Stimulated activated CD4-positive, alpha-beta T cell treated with anti-CD3 and anti-CD28 coated beads, TNF-alpha, amount 100 ng/mL, for 4 hours (primary cell): ENCODE measurements at places on chromosomes 1 and 21.

- DNase-seq: no peak
Measured at GRCh38 chr1:116844775-116845174, 64.9 kb upstream of the PTGFRN start.

GRCh38 chr1:229841230-229841629 is 215.2 kb downstream of the URB2 start:
- DNase-seq: no peak

DNA sequence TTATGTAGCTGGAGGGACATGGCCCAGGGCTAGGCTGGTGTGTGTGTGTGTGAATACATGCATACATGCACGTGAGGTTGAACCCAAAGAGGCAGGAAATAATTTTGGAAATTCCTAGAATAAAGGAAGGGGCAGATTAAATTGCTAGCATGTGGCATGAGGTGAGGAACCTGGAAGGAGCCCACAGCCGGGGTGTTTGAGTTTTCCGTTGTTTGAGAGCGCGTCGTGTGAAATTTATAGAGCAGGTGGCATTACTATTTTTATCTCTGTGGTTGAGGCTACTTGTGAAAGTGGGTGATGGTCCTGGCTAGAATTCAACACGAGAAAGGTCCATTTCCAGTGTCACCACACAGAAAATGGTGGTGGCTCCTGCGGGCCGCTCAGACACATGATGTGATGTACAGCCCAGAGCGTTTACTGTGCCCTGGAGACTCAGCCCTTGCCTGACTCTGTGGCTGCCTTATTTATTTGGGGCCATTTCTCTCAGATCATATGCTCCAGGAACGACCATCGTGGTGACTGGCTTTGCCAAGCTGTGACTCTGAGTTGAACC is 48.0 kb downstream of the BACE2 start:
- no peak for DNase-seq

DNA sequence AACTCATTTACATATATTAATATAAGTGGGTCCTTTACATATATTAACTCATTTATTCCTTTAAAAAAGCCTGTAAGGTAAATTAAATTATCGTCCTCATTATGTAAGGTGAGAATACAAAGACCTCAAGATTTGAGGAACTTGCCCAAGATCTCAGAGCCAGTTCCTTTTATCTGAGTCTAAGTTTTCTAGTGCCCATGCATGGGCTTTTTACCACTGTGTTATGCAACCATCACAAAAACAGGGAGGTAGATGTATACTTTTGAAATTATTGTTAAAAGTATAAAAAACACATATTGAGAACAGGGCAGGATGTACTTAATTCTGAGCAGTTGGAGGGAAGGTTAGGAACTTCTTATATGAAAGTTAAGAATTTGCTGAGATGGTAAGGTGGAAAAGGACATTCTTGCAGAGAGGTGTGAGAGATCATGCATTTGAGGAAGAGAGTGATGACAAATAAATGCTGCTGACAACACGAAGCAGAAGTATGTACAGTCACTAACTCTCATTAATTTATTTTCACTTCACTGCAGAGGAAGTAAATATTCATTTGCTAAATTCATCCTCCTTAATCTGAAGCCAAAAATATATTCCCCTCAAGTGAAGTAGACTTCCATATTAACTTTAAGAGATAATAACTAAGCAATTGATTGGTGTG is 28.9 kb upstream of the LYPLAL1 start:
- DNase-seq: no peak

GRCh38 chr1:223617323-223618070 is 48.0 kb downstream of the CAPN8 start:
- DNase-seq: no peak

GRCh38 chr1:218748071-218748470 is 402.9 kb downstream of the TGFB2 start:
- no peak for DNase-seq

GRCh38 chr21:15645830-15646229 is 84.0 kb upstream of the USP25 start:
- DNase-seq: no peak

DNA sequence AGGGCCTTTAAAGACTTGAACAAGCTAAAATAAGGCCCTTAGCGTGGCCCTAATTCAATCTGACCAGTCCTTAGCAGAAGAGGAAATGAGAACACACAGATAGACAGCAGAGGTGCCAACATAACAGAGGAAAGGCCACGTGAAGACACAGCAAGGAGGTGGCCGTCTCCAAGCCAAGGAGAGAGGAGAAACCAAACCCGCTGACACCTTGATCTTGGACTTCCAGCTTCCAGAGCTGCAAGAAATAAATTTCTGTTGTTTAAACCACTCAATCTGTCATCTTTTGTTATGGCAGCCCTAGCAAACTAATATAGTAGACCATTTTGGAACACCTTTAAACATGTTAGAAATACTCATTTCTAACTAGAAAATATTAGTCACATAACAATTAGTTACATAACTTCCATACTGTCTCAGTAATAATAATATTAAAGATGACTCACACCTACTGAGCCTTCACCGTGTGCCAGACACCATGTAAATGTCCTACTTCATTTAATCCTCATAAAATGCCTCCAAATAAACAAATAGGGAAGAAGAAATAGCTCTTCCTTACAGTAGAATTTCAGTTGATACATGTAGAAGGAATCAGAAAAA is 47.9 kb downstream of the S1PR1 start:
- no peak for DNase-seq

- no peak for DNase-seq
Measured at GRCh38 chr1:245153552-245154428, 995 bp upstream of the KIF26B start.

- DNase-seq: no peak
Measured at GRCh38 chr1:155080312-155081228, 1.9 kb downstream of the EFNA3 start.

DNA sequence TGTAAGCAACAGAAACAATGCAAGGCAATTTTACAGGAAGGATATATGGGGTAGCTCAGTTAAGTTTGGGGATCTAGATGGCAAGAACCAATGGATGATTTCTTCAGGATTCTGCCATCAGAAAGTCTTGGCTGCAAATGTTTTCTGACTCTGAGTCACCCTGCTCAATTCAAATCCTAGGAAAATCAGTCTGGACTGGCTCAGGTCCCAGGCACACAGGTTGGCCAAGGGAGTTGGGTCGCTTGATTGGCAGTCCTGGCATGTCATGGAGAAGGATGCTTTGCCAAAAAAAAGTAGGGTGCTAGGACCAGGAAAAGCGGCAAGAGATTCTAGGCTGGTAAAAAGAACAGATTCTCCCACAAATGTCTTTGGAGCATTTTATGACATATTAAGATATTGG is 28.9 kb upstream of the S1PR1 start:
- no peak for DNase-seq

- no peak for DNase-seq
Measured at GRCh38 chr1:29709704-29710280, 473.5 kb downstream of the PTPRU start.

GRCh38 chr1:25654109-25654660 is 37.6 kb downstream of the MAN1C1 start:
- DNase-seq: no peak

DNA sequence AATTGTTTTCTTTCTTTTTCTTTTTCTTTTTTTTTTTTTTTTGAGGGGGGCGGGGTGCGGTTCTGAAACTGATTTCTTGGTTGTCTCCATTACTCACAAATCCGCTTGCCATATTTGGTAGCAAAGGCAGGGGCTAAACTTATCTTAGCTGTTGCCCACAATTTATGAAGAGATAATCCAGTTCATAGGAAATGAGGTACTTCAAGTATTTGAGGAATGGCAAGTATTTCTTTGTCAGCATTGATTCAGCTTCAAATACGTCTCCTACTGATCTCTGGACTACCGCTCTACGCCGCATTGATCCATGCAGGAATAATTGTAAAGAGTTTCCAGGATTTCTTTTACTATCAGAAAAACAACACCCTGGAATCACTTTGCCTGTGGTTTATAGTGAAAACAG is 289.2 kb upstream of the DPYD start:
- DNase-seq: no peak

DNA sequence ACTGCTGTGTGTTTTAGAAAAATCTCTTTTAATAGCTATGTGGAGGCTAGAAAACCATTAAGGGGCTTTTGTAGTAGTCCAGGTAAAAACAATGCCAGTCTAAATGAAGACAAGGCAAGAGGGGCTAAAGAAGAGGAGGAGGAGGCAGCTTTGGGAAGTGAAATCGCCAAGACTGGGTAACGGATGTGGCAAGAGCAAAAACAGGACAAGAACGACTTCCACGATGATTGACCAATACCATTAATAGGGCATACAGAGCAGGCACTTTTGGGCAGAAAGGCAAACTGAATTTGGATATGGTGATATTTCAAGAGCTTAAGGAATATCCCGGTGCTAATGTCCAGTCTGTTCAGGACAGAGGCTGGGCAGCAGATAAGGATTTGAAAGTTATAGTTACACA is 22.0 kb downstream of the COA6 start:
- no peak for DNase-seq

GRCh38 chr1:108747898-108748297 is 1.4 kb downstream of the STXBP3 start:
- DNase-seq: no peak

- no peak for DNase-seq
Measured at GRCh38 chr1:224828691-224829090, 100.8 kb upstream of the DNAH14 start.

- no peak for DNase-seq
Measured at GRCh38 chr1:185739967-185740366, 5.8 kb downstream of the HMCN1 start.

DNA sequence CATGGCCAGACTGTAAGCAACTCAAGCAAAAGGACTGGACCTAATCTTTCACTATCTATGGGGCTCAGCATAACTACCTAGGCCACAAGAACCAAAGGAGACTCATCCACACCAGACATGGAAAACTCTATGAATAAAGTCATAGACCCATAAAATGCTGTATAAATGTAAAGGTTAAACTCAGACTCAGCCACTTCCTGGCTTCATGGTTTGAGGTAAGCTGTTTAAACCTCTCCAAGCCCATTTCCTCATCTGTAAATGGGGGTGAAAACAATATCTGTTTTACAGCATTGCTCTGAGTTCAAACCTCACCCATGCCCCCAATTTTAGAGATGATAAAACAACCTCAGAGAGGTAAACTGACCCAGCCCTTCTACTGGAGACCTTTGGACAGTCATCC is 4.0 kb upstream of the SMIM12 start:
- no peak for DNase-seq

GRCh38 chr1:8408151-8408839 is 90.4 kb downstream of the SLC45A1 start:
- DNase-seq: no peak

DNA sequence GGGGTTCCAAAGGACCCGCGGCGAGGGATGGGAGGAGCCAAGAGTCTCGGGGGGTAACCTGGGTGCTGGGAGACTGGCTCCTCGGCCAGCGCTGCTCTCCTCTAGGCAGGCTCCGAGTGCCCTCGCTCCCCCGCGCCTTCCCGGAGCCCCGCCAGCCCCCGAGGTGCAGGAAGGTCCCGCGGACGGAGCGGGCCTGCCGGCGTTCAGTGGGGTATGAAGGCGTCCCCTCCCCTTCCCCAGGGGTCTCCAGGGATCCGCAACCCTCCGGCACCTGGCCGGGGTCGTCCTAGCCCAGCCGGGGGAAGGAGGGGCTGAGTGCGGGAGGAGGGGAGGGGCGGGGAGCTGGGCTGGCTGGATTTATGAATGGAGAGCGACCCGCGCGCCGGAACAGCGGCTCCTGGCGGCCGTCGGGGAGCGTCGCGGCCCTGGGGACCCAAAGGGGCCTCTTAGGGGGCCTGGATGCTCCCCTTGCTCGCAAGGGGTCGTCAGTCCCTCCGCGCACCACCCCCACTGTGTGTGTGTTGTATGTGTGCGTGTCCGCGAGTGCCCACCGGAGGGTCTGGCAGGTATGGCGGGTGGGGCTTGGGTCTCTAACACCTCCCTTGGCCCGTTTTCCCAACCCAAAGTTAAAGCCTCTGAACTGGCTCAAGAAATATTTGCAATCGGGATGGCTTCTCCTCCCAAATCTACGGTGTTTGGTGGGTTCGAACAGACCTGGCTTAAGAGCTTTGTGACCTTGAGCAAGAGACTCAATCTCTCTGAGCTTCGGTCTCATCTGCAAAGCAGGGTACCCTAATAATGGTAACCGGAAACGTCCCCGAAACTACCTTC is 642 bp downstream of the HCRTR1 start:
- DNase-seq: no peak

DNA sequence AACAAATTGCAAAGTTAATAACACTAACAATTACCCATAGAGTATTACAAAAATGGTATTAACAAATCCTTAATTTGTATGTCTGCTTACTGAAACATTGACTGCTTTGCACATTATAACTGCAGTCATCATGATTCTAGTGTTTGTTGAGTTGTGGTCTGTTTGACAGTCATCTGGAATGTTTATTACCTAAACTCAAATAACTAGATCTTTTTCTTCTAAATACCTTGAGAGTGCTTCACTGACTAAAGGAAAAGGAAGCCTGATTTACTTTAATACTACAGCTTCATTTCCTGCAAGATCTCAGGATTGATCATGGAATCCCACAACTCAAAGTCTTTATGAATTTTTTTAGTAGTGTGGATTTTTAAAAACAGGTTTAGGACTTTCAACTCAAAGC is 70.0 kb downstream of the HMCN1 start:
- DNase-seq: no peak

DNA sequence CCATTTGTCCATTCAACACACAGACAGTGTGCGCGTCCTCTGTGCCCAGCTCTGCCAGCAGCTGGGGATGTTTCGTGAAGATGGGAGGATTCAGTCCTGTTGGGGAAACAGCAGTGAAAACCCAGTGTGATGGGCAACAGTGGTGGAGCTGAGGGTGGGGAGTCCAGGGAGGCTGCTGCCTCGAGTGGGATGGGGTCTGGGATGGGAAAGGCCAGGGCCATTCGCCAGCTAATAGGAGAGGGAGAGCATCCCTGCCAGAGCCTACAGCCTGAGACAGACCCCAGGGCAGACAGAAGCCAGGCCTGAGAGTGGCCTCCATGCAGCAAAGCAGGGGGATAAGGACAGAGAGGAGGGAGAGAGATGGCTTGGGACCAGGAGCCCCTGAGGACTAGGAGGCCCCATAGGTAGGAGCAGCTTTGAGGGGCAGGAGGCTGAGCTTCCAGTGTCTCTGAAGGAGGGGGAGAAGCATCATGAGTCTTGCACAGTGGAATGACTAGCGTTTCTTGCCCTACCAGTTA is 252.6 kb downstream of the NPHP4 start:
- no peak for DNase-seq

DNA sequence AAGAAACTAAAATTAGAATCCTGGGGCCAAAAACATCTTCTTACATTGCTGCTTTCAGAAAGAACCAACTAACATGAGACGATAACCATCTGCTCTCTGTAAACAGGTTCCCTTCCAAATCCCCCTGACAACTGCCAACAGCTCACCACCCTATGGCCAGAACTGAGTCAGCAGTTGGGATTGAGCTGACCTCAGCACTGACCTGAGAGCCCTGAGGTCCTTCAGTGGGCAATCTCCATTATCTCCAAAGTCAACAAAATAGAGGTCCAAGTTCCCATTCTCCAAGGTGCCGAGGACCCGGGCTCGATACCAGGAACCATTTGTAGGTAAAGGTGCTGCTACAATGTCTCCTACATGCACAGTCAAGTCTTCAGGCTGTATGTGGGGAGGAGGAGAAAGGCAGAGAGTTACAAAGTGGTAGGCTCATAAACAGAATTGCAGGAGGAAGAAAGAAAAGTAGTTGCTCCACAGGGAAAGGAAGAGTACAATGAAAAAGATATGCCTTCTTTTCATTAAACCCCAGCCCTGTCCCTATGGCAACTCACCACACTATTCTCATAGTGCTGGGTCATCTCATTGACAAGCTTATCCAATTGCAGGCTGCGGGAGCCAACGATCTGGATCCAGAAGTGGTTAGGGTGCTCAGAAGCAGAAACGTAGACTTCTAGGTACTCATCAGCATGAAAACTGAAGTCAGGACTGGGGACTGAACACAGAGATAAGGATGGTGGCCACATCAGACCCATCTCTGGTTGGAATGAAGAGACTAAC is 12.8 kb upstream of the MRPL9 start:
- no peak for DNase-seq

GRCh38 chr1:187928288-187928687 is 1099.5 kb downstream of the PLA2G4A start:
- no peak for DNase-seq
